Ureter (tissue), 1 donor: ENCODE measurements at places on chromosomes 2 and 18.

GRCh38 chr2:174835797-174836255 is 71.6 kb upstream of the CHRNA1 start:
- DNase-seq: no peak

GRCh38 chr18:10343778-10344177 is 110.7 kb upstream of the APCDD1 start:
- no peak for DNase-seq

DNA sequence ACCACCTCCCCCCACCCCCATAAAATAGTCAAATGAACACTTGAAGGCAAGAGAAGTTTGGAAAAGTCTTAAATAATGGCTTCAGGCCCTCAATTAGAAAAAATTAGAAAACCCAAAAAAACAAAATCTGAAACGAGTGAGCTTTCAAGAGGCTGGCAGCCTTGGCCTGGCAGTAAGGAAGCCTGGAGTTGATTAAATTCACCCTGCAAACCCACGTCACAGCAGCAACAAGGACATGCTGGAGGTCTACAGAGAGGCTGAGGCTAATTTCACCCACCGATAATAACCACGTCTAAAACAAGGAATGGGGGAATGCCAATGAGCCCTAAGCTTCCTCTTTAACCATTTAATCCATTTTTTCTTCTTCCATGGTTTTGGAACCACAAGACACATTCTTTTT is 122.7 kb upstream of the SMAD7 start:
- DNase-seq: no peak

DNA sequence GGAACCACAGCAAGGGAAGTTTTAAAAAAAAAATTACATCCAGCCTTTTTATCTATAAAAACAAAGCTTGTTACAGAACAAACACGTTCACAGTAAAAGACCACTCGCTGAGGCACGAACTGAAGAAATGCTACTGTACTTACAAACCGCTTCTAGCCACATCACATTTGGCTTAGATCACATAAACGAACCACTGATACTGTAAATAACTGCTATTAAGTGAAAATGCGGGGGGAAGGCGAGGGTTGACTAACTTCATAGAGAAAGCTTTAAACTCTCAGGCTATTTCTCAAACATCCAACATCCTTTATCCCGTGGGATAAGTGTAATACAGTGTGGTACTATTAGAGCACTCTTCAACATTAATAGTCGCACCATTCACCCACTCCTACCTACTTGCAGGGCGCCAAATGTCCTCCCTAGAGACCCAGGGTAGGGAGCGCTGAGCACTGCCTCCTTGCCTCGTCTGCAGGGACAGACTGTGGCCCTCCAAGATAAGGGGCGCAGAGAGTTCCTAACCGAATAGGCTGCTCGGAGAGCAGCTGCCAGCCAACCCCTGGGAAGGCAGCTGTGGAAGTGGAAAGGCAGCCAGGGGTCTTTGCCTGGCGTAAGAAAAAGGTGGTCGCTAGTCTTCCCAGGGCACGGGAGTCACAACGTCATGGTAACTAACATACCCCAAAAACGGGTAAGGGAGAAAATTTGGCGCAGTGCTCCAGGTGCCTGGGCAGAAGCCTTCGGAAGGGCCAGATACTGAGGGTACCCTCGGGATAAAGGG is 854 bp downstream of the GPR155 start:
- no peak for DNase-seq

- no peak for DNase-seq
Measured at GRCh38 chr2:1979569-1979968, 235.3 kb upstream of the PXDN start.

DNA sequence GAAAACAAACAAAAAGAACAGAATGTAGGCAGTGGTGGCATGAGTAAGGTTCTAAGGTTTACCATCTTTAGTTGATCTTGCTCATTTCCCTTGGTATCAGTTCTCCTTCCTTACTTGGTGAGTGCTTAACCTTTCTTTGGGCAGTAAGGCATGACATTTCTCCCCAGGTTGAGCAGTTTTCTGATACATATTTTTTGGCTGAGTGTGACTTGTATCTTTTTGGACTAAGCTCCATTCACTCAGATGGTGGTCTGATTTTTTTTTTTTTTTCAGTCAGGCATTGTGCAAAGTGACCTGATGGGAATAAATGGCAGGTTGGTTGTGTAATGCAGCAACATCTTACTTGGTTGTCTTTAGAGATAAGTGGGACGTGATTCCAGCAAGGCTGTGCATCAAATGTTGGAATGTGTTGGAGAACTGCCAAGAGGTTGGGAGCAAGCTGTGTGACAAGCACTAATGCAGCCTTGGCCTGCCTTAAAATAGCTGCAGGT is 15.1 kb downstream of the SPTBN1 start:
- no peak for DNase-seq

DNA sequence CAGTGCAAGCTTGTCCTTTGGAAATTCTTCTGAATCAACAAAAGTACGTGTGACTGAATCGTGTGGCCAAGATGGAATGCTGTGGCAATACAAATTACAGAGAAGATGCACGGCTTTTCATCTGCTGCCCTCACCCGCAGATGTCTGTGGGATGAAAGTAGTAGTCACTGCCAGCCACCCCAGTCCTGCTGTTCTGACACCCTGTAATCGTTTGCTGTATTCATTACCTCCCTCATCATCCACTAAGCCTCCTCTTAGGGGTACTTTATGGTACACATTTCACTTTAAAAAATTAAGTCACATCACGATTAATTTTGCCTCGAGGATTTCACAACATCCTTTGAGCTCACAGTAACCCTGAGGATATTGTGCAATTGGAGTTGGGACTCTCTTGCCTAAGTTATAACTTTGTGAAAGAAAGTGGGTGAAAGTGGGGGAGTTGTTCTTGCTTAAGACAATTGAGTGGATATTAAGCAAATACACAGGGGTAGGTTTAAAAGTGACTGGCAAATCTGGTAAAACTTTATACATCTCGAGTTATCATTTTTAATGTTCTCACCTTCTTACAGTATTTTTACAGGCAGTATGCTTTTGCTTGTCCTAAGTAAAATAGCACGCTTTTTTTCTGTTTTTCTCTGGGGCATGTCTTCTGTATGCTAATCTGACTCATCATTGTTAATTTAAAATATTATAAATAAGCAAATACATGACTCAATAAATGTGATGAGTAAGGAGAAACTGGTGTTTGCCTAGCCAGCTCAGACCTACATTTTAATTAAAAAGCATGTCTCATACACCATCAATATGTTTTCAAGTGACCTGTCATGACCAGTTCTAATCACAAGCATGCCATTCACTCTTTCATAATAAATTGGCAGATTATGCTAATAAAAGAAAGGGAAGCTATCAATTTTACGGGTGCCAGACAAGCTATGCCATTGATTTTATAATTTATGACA is 680.9 kb downstream of the IRS1 start:
- no peak for DNase-seq

DNA sequence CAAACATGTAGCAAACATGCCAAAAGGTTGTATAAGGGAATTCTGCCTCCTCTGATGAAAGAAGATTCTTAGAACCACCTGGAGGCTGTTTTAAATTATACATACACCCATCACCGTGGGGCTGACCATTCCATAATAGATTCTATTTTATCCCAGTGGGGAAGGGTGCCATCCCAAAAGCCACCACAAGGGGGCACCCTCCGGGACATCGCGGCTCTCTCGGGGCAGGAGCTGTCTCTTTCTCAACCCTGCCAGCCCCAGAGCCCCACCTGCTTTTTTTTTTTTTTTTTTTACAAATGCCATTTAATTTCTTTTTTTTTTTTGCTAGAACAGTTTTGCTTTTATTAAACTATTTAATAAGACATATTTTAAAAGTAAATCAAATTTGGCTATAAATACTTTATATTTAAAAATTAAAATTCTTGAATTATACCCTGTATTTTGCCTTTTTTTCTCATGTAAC is 8.6 kb upstream of the MTCL1 start:
- peak; percentile 81 for DNase-seq
